ENCODE measurements at places on chromosomes 2 and 18.

GRCh38 chr2:61135510-61135909 is 26.5 kb upstream of the C2orf74 start:
- DNase-seq = peak; percentile 17

DNA sequence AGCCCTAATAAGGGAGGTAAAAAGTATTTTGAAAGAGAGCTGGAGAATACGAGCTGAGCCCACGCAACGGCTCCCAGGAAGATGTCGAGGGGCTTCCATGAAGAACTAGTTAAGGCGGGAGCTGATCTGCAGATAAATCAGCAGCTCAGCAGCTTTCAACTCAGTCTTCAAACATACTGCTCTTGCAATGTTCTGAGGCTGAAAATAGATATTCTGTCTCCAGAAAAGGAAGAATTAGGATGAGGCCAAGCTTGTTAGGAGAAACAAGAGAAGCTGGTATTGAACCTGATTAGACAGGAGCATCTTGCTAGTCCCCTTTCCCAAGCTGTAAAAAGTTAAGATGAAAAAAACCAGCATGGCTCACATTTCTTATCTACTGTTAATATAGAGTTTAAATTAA is 91.1 kb downstream of the AFF3 start:
- no peak for DNase-seq

DNA sequence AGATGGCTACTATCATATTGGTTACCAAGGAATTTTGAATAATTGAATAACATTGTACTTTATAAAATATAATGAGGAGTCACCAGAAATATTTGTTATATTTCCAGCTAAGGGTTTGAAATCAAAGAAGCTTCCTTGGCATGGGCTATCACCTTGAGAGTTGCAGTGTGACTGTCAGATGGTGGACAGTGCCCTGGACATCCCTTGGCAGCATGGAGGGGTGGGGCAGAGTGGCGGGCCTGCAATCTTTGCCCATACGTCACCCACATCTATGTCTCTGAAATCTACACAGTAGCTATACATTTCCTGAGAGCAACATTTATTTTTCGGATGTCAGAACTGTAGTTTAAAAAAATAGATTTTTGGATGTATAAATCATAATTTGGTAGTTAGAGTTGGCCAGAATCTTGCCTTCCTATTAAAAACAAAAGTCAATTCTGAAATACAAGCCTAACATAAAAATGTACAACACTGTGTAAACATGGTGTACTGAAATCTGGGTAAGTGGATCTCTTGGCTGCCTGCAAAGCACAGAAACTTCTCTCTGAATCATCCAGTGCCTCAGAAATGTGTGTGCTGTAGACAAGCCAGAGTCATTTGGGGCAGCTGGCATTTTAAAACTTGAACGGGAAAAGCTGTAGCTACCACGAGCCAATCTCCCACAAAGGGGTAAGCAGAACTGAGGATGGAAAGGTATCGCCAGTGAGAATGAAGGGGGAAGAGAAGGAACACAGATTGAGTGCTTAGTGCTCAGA is 124.2 kb upstream of the ARHGAP28 start:
- DNase-seq = no peak

DNA sequence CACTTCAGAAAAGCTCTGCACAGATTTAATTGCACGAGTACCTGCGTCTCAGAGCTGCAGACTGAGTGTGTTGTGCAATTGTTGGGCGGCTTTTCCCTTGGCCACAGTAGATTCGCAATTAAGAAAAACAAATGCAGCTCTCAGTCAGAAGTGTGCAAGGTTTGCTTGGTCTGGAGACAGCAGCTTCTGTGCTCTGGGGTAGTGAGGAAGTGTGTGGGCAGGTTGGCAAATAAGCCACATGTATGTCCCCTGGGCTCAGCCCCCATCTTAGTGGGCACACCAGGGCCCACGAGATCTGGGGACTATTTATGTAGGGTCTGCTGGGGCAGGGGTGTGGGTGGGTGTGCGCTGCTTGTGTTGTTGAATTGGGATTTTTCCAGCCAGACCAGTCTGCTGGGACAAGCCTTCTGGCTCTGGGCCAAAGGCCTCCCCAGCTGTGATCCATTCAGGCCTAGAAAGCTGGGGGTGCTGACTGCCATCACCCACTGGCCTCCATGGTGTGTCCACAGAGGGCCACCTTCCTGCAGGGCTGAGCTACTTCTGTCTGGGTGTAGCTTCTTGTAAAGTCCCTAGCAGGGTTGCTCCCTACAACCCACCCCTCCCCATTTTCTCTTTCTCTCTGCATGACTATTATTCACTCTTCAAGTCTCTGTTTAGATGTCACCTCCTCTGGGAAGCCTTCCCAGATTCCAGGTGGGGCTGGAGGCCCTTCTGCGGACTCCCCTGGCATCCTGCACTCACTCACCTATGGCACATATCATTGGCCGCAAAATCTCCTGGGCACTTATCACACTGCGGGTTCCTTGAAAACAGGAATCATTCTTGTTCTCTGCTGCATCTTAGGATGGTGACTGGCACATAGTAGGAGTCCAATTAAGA is 67.8 kb downstream of the ODC1 start:
- DNase-seq = no peak

- no peak for DNase-seq
Observed at GRCh38 chr2:238501311-238501710, 74.6 kb downstream of the ASB1 start.

GRCh38 chr2:196176142-196176738 is 4.9 kb upstream of the STK17B start:
- no peak for DNase-seq

- no peak for DNase-seq
Observed at GRCh38 chr2:208686665-208687064, 280.1 kb downstream of the PTH2R start.

GRCh38 chr2:173307293-173307692 is 47.4 kb upstream of the CDCA7 start:
- DNase-seq = no peak

- DNase-seq = peak; percentile 37
Observed at GRCh38 chr2:69724540-69725159, 17.3 kb upstream of the ANXA4 start.

DNA sequence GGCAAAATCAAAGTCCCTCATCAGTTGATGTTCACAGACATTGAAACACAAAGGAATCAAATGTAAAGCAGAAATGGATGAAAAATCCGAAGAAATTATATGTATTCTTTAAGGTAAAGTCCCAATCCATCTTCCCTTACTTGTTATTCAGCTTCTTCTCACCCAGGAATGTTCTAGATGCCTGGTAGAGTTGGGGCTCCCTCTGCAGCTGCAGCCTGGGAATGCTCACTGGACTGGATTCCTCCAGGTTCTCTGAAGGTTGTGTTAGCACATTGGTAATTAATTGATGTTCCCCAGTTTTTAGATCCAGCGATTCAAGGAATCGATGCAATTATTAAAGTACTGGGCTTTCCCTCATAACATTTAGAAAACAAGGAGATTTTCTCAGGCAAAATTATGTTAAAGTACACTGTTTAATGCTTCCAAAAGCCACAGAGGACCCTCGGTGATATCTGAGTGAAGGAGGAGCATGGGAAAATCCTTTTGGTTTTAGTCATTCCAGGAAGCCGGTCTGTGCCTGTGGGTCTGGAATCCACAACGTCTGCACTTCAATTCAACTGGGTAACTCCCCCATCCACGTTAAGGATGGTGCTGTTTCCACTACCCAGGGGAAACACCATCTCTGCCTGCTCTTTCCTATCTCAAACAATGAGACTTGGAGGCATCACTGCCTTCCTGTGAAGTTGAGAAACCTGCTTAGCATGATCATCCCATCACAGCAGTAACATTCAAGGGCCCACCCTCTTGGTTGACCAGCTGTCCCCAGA is 22.0 kb downstream of the NTSR2 start:
- no peak for DNase-seq

GRCh38 chr2:44163777-44164176 is 4.9 kb upstream of the PPM1B start:
- no peak for DNase-seq

DNA sequence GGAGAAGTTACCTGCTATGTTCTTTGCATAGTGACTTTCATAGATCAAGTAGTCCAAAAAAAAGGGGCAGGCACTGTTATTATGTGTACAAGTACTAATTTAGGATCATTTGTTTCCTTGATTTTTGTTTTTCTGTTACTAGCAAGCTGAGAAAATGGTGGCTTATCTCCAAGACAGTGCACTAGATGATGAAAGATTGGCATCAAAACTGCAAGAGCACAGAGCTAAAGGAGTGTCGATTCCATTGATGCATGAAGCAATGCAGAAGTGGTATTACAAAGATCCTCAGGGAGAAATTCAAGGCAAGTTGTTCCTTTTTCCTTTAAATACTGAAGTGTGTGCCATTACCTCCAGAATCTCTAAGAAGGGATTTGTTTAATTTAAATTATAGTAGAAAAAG is 19.6 kb upstream of the KCNJ13 start:
- no peak for DNase-seq

DNA sequence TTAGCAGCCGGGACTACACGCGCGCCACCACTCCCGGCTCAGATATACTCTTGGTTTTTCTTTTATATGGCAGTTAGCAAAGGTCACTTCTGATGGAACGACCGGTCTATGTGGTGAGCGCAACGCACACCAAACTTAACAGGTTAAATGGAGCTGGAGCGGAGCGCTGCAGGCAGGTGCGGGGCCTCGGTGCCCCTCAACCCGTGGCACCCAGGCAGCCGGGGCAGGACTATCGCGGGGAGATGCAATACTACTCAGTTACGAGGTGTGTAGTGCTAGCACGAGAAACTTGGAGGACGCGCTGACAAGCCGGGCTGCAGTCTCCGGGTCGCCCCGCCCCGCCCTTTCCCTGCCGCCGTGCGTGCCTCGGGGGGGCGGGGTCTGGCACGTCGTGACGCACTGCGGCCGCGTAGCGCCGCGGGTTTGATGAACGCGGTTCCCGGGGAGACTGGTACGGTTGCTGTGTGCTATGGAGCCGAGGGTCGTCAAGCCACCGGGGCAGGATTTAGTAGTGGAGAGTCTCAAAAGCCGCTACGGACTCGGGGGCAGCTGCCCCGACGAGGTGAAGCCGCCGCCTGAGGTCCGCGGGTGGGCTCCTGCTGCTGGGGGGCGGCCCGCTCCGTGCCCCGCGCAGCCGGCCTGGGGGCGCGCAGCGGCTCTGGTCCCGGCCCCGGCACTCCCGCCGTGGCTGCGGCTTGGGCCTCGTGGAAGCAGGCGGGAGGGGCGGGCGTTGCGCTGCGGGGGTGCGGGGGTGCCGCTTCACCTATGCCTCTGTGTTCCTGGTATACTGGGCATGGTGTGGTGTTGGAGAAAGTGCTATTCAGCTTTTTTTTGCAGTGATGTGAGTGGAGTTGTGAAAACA is at the start of gene CCDC138:
Gene CCDC138 (plus strand): TSS at position 418 of the 862 bp plus-strand sequence. CDS start 52 bp downstream, at position 470.
- DNase-seq = peak; percentile 90

- DNase-seq = no peak
Observed at GRCh38 chr2:190315273-190315672, 4.4 kb downstream of the HIBCH start.

DNA sequence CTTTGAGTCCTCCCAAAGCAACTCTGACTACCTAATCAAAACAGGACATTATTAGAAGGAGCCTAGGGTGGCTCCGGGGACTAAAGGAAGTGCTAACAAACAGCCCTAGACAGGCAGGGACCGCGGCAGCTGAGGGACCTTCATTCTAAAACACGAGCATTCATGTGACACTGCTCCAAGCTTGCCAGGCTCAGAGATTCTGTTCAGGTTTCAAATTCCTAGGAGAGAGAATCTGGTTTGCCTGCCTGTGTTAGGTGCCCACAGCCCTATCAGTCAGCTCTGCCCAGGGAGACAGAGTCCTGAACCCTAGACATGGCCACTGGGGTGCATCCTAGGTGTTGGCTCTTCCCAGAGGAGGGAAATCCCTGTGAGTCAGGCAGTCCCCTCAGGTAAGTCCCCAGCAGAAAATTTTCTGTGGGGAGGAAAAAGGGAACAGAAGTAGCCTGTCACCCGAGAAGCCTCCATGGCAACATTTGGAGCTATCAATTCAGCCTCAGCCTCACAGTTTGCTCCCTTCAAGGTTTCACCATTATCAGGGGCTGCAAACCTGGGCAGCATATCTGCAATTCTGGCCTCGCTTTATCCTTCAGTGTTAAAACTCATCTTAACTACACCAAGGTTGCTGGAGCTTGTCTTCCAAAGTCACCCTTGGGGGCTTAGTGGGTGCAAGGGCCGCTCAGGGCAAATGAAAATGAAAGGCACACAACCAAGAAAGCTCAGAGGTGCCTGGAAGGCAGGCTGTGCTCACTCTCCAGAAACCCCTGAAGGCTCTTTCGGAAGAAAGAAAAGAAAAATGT is 28.6 kb downstream of the PCBP1 start:
- no peak for DNase-seq

DNA sequence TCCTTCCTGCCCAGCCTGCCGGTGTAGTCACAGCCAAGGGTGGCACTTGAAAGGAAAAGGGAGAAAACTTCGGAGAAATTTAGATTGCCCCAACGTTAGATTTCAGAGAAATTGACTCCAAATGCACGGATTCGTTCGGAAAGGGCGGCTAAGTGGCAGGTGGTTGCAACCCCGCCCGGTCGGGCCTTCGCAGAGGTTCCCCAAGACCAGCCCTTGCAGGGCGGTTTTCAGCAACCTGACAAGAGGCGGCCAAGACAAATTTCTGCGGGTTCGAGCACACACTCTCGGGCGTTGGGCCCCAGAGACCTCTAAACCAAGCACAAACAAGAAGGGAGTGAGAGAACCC is 4.8 kb downstream of the ONECUT2 start:
- no peak for DNase-seq

GRCh38 chr18:76824754-76825153 is 2.4 kb downstream of the ZNF236 start:
- no peak for DNase-seq

GRCh38 chr2:133977405-133977804 is 276.5 kb upstream of the MGAT5 start:
- DNase-seq = no peak

DNA sequence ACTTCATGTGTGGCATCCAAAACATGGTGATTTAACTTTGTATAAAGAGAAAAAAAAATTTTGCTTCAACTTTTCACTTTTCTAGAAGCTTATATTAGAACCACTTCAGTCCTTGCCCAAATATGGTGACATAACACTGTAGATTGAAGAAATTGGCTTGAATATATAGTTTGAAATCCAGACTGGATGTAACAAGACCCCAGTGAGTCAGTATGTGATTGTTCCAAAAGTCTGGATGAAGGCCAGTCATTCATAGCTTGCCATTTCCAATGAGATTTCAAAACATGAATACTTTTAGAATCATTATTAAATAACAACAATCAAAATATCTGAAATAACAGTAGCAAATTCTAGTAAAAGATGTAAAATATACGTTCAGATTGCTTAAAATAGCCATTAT is 104.8 kb upstream of the FN1 start:
- no peak for DNase-seq

DNA sequence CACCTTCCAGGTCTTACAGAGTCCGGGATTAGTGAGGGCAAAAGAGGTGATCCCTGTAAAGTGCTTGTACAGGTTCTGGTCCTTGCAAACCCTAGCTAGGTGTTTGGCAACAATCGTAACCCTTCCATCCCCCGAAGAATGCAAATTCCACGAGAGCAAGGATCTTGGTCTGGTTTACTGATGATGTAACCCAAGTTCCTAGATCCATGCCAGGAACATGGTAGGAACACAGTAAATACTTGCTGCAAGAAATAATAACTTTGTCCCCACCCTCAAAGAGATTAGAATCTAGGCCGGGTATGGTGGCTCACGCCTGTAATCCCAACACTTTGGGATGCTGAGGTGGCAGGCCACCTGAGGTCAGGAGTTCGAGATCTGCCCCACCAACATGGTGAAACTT is 6.8 kb upstream of the NEU2 start:
- no peak for DNase-seq

GRCh38 chr2:120379916-120380893 is 34.3 kb downstream of the INHBB start:
- DNase-seq = peak; percentile 56
